Upper lobe of left lung (tissue), 6 donors: ENCODE measurements at places on chromosomes 12 and 14. TPM values are rescaled to one million over a fixed set of nuclear protein-coding genes. Genes with fewer than 3 reads are reported as not detected.

DNA sequence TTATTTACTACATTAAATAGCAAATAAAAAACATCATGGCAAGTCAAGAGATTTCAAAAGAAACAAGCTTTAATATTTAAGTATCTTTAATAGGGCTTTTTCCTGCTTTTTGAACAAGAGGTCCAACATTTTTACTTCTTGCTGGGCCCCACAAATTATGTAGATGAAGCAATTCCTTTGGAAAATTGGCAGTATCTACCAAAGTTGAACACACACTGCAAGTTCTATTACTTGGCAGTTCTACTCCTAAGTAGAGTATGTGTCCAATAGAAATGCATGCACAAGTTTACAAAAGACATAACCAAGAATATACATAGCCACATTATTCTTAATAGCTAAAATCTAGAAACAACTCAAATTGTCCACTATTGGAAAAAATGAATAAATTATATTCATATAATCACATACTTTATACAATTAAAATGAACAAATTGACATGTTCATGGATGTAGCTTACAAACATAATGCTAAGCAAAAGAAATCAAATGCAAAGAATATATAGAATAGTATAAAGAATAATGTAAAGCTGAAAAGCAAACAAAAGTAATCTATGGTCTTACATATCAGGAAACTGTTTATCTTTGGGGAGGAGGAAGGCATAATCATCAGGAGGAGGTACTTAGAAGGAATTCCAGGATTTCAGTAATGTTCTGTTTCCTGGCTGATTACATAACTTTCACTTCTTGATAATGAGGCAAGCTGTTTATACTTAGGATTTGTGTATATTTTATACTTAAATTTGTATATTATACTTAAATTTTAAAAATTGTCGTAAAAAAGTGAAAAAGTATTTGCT is 6.5 kb upstream of the TMBIM4 start:
- no peak for DNase-seq

DNA sequence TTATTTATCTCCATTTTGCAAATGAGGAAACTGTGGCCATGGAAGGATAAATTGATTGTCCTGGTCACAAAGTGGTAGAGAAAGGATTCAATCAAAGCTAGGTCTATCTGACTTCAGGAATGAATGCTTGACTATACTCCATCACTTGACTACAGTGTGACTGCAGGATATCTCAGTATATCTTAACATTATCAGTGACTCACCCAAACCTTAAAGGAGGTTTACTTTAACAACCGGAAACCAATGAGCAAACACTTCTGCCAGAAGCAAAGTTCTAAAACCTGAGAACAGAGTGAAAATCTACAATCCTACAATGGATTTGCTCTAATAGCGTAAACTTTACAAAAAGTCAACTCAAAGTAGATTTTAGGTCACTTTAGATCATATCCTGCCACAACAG is 277.0 kb downstream of the CEP128 start:
- no peak for DNase-seq

DNA sequence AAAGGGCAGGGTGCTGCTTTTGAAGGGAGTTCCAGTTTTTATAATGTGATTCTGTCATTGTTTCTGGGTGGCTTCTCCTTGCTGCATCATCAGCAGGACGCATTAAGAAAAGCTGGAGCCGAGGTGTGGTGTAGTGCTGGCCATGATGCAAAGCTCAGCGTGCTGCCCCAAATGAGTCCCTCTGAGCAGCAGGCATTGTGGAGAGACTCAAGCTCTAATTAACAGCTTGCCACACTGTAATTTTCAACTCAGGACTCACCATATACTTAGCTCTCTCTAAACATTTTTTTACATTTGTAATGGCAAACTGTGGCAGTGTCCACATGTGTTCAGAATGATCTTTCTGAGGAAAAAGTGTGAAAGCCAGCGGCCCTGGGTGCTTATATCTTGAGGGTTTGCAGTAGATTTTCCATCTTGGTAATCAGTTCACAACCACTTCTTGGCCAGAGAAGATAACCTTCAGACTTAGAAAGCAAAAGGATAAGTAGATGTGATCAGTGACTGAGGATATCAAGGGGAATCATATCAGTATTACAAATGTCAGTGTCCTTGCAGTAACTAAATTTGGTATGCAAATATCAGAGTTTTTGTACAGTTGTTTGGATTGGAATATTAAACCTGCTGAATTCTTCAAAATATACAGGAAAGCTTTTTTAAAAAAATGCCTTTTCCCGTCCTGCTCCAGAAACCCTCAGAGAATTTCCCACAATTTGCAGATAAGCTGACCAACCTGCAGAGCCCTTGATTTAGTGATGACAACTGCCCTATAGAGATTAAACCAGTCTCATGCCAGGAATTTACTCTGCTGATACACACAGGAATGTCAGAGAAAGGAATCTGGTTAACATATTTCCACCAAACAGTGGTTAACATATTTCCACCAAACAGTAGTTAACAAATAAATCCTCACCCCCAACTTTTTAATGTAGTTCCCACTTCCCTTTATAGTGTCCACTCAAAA is 63.6 kb downstream of the DAAM1 start:
- no peak for DNase-seq

DNA sequence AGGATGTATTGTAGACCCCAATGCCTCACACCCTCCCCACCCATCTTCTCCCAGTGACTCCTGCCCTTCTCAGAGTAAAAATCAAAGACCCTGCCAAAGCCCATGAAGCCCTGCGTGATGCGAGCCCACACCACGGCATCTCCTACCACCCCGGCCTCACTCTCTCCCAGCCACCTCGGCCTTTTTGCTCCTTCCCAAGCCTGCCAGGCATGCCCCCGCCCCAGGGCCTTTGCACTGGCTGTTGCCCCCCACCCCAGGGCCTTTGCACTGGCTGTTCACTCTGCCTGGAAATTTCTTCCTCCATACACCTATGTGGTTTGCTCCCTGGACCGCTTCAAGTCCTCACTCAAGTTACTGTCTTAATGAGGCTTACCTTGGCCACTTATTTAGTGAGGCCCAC is 5.0 kb upstream of the CHGA start:
- DNase-seq, result no peak

GRCh38 chr12:64821116-64821630 is 3.3 kb upstream of the TBC1D30 start:
- no peak for DNase-seq

DNA sequence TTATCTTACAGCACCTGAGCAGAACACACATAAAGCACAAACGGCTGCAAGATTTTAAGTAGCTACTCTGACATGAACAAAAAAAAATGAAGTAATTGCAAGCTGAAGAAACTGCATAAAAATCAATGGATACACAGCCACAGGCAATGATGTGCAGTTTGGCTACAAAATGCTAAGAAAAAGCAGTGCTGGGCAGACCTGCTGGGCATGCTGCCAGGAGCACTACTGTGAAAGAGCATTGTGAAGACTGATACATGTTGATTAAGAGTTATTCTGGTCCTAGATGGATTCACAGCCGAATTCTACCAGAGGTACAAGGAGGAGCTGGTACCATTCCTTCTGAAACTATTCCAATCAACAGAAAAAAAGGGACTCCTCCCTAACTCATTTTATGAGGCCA is 20.1 kb upstream of the RTN1 start:
- no peak for DNase-seq

DNA sequence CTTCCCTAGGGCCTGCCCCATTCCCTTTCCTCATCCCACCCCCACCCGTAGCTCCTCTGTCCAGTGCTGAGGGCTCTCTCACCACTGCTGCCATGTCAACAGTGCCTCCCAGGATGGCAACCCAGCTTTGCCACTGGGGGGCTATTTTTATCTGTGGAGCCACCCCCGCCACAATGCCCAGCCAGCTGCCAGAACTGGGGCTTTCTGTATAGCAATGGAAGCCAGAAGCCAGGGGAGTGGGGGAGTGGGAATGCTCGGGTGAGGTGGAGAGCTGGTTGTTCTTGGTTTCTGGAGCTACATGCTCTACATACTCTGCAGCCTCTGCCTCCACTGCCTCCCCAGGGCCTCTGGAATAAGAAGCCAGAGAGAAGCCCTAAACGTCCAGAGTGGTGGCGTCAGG is 8.9 kb downstream of the PDE1B start:
- no peak for DNase-seq

DNA sequence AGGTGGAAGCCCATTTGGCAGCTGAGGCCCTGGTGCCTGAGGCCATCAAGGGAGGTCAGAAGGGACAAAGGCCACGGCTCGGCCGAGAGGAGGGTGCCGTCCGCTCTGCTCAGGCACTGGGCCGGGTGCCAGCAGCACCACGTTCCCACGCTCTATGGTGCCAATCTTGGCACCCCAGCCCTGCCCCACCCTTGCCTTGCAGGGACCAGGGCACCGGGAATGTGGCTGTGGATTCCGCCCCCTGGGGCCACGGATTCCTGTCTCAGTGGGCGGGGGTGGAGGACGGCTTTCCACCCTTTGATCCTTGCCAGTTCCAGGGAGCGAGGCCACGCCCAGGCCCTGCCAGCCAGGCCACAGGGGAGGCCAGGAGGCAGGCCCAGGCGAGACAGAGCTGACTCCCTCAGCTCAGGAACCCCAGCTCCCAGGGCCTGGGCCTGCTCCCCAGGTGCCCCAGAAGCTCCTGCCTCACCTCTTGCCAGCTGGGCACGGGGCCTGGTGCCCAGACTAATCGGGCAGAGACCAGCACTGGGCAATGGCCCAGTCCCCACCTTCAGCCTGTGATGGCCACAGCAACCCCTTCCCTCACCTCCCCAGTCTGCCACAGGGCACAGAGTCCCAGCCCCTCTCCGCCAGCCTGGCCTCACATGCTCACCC is 26.4 kb upstream of the GPR132 start:
- peak; percentile 87 for DNase-seq

DNA sequence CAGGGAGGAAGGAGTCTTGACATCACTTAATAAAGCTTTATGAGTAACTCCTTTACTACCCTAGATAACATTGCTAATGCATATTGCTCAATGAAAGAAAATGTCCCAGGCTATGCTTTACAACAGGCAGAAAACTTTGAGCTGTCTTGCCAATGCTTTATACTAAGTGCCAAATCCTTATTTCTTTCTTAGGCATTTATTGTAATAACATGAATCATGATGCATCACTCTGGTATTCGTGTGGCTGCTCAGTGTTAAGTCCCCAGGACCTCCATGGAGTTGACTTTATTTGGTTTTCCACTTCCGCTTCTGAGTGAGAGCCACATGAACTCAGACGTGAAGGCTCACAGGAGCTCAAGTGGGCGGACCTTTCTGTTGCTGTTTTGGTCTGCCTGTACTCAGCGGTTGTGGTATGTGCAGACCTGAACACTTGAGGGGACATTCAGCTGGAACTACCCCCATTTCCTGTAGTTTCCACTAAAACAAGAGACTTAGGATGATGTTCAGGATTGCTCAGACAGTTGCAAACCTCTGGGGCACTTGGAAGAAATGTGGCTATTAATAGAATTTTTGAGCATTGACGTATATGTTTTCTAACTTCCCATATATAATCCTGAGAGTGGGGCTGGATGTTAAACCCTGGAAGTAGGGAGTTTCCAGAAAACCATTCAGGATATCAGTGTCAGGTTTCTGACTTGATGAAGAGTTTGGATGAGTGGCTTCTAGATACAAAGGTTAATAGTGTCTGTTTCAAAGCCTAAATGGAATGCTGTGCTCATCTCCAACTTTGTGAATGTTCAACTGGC is 258.6 kb downstream of the MSRB3 start:
- DNase-seq, result peak; percentile 24

GRCh38 chr14:42710071-42710470 is 1103.4 kb downstream of the LRFN5 start:
- DNase-seq, result no peak

DNA sequence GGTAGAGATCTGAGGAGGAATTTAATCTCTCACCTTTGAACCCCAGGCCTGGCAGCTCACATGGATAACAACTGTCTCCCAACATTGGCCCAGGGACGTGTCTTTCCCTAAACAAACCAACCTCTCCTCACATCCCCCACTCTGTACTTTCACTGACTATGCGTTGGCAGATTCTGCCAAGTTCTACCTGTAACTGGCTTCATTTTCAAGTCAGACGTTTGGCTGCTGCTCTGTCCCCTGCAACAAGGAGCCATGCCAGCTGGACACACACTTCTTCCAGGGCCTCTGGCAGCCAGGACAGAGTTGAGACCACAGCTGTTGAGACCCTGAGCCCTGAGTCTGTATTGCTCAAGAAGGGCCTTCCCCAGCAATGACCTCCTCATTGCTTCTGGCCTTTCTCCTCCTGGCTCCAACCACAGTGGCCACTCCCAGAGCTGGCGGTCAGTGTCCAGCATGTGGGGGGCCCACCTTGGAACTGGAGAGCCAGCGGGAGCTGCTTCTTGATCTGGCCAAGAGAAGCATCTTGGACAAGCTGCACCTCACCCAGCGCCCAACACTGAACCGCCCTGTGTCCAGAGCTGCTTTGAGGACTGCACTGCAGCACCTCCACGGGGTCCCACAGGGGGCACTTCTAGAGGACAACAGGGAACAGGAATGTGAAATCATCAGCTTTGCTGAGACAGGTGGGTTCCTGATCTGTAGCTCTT is at the start of gene INHBC:
TSS of gene INHBC (plus strand) at position 268 of the 707 bp plus-strand sequence. CDS start at position 371, 103 bp downstream.
- no peak for DNase-seq

- DNase-seq, result no peak
Observed at GRCh38 chr14:81400202-81400678, at the start of gene STON2. Gene STON2, minus strand, starts transcription at chr14:81400324. Its CDS starts 1,942 bp downstream, at chr14:81398382.

DNA sequence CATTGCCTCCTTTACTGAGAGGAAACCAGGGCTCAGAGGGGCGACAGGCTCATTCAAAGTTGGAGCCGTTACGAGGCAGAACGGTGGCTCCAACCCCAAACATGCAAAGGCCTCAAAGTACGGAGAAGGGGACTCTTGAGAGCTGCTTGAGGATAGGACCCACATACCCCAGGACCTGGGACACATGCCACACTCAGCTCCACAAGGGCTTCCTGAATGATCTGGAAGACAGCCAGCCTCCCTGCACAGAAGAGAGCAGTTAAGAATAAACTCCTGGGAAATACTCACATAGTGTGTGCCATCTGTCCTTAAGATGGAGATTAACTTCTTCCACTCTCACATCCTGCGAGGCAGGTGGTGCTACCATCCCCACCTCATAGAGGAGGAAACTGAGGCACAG is 26.6 kb upstream of the NXPH4 start:
- no peak for DNase-seq

DNA sequence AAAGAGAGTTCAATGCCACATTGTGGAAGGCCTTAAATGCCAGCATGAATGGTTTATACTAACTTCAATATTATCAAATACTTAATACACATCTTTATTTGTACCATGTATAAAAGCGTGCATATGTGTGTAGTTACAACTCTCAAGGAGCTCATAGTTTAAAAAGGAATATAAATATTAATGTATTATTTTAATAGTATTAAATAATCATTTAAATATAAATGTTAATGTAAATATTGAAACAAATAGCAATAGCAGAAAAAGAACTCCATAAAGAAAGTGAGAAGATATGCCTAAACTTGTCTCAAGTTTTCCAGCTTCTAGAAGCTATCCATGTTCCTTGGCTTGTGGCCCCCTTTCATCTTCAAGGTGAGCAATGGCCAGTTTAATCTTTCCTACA is 182.0 kb downstream of the FOXA1 start:
- no peak for DNase-seq

GRCh38 chr14:61750708-61751474 is 11.3 kb upstream of the SNAPC1 start:
- peak; percentile 98 for DNase-seq

The SCNN1A gene
- 320 TPM for total RNA-seq

The SYCP3 gene
- not detected for total RNA-seq

The WASHC3 gene
- 114 TPM for total RNA-seq

The FOS gene
- 1,146 TPM for total RNA-seq

The GLT1D1 gene
- total RNA-seq, result 8.1 TPM

The DLGAP5 gene
- total RNA-seq, result 0.52 TPM

The IL23A gene
- 0.81 TPM for total RNA-seq
